ENCODE measurements at places on chromosomes 2 and 18.

DNA sequence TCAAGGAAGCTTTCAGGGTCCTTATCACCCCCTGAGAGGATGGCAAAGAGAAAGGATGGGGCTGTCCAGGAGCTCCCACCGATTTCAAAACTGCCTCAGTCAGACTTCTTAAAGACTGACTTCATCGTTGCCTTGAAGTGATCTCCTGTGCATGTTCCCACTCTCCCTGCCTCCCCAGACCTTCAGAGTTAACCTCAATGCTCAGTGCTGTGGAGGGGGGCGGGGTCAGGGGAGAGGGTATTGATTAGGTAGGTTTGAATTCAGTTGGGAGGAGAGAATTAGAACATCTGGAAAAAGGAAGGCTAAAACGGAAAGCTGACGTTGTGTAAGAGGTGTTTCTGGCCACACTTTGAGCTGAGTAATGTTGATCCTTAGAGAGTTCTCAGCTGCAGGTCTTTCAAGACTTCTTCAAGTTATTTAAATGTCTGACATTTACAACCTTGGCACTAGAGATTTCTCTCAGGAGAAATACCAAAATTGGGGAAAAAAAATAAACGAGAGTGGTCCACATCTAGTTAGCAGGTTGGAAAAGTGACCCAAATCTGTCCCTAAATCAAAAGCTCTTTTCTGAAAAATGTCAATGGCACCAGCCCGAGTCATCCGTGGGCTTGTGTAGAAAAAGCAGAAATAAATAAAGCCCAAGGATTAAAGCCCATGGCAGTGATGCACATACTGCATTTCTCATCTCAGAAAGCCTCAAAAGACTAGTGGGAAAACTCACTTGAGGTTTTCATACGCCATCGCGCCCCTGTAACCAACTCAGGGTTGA is 134.7 kb upstream of the EPAS1 start:
- DNase-seq, result peak; percentile 64

GRCh38 chr2:235485362-235485761 is 8.5 kb upstream of the AGAP1 start:
- no peak for DNase-seq

GRCh38 chr2:60461421-60462108 is 91.9 kb downstream of the BCL11A start:
- DNase-seq, result no peak

DNA sequence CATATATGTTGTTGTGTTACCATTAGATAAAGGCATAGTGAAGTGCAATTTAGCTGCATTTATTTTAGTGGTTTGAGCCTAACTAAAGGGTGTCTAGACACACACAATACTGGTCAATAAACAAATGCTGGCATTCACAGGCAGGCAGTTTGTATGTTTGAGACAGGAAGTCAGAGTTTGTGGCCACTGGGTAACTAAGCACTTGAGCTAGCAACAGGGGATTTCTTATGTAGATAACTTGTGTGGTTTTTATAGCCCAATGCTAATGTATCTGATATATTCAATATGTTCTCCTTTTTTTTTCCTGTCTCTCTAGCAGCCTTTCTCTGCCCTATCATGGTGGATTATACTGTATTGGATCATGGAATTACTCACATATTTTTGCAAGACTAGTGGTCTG is 38.1 kb downstream of the LRRTM4 start:
- DNase-seq, result peak; percentile 23

DNA sequence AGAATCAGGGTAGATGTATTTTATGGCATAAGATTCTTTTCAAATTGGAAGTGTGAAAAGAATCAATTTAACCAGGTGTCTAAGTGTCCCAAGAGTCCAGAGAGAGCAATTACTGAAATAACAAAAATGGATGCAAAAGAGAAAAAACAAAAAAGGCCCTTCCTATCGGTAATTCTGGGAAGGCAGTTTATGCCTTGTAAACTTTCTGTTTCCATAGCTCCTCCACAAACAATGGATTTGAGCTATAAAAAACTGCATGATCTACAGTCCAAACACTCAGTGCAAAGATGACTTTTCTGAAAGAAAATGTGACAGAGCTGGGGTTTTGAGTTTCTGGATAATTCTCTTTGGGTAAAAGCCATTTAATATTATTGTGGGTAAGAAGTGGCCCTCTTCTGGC is 366.1 kb downstream of the EN1 start:
- peak; percentile 17 for DNase-seq

GRCh38 chr2:110771547-110772382 is 39.4 kb downstream of the ACOXL start:
- DNase-seq, result no peak

GRCh38 chr2:220601674-220602073 is 970.4 kb downstream of the EPHA4 start:
- DNase-seq, result no peak

DNA sequence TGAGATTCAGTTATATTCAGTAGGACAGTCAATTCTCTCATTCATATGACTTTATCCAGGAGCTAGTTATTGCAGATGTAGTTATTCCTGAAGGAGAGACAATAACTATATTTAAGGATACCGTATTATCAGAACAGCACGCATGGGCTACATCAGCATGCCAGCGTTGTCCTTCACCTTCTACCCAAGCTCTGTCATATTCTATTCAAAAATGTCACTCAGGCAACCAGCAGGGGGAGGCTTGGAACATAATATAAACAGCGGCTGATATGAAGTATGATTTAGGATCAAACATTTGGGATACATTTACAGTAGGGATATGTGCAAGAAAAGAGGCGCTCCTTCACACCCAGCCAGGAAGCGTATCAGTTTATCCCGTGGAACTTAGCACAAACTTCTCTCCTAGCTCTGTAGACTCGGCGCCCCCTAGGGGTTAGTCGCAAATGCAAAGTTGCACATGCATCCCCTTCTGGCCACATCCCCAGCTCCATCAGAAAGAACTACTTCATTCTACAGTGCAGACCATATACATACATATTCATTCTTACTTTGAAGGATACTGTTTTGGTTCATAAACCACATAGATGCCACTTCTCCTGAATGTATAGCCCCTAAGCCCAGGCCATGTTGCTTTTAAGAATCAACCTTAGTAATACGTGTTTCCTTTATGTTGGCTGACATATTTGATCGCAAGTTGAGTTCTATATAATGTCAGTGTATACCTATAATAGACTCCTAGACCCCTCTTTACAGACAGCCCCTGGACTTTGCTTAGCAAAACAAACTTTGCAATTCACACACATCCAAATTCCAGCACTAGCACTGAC is 759.4 kb downstream of the ADCYAP1 start:
- DNase-seq, result peak; percentile 23

GRCh38 chr2:42794271-42795046 is 2.1 kb upstream of the HAAO start:
- DNase-seq, result peak; percentile 64

- DNase-seq, result no peak
Measured at GRCh38 chr2:232521959-232522622, 1.9 kb downstream of the PRSS56 start.

- DNase-seq, result peak; percentile 42
Measured at GRCh38 chr2:127128445-127128904, 21.5 kb upstream of the BIN1 start.

- no peak for DNase-seq
Measured at GRCh38 chr2:45040786-45041185, 31.5 kb upstream of the SIX2 start.

DNA sequence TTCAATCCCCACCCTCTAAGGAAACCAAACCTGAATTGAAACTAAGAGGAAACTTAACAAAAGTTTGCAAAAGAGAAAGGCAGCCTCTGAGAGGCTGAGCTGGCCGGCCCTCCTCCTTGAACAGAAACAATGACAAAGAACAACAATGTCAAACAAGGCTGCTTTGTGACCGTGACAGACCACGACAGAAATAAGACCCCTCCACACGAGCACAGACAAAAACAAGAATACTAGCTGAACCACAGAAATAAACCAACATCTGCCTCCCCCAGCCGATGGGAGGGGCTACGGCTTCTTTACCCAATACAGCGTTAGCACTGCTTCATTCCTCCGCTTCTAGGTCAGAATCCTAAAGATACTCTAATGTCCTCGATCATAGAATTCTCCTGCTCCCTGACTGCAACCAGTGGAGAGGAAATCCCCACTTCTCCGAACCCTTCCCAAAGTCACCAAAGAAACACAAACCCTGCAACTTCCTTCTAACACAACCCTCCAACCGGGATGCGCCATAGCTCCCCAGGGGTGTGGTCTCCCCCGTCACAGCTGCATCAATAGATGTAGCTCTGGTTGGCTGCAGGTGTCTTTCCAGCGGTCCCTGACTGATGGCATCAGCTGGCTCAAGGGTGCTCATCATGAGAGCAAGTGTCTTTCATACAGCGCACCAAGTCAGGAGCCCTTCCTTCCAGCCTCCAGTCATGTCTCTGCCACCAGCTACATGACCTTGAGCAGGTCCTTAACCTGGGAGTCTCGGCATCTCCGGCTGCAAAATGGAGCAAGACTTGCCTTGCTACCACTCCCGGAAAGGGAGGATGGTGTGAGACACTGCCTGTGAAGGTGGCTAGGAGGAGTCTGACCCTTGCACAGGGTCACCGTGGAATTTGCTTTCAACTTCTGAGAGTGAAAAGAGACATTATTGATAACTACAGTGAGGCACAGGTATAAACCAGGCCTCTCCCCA is 198.6 kb downstream of the HAUS1 start:
- DNase-seq, result no peak

- no peak for DNase-seq
Measured at GRCh38 chr18:62569081-62569655, 46.3 kb downstream of the ZCCHC2 start.

- DNase-seq, result no peak
Measured at GRCh38 chr2:83115155-83115554, 1343.9 kb downstream of the SUCLG1 start.

- peak; percentile 97 for DNase-seq
Measured at GRCh38 chr2:156341452-156342253, 9.1 kb upstream of the NR4A2 start.

GRCh38 chr18:67281746-67282145 is 234.8 kb downstream of the DSEL start:
- DNase-seq, result no peak

DNA sequence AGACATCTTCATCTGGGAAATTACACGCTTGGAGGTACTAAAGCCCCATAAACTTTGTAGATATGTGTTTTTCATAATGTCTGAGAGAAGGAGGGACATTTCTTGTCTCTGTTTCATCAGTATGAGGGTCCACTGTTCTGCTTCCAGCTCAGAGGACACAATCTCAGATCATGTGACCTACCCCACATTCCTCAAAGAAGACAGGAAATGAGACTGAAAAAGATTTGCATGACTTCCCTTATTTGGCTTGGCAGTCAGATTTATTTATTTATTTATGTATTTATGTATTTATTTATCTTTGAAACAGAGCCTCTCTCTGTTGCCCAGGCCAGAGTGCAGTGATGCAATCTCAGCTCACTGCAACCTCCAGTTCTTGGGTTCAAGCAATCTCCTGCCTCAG is 463.7 kb upstream of the RGPD4 start:
- DNase-seq, result peak; percentile 13

DNA sequence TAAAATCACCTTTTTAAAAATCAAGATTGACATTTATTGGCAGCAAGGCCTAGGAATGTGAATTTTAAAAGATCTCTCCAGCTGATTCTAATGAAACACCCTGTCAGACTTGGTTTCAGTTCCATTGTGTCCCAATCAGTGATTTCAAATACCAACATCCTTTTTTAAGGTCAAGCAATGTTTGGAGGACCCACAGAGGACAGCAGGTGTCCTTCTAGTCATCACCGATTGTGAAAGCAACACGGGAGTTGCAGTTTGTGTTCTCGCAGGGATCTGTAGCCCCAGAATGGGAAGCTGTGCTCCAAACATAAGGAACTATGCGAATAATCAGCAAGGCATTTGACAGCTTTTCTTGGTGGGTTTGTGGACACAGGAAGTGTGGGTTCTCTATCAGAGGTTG is 4.5 kb upstream of the KIDINS220 start:
- no peak for DNase-seq

GRCh38 chr2:97707362-97708047 is 5.9 kb upstream of the ZAP70 start:
- DNase-seq, result no peak

- DNase-seq, result no peak
Measured at GRCh38 chr2:102002228-102002627, 10.5 kb downstream of the IL1R2 start.

- no peak for DNase-seq
Measured at GRCh38 chr2:235627682-235628081, 133.8 kb downstream of the AGAP1 start.

GRCh38 chr2:151363709-151364108 is 6.3 kb downstream of the TNFAIP6 start:
- DNase-seq, result no peak

- peak; percentile 79 for DNase-seq
Measured at GRCh38 chr2:144357623-144358373, 162.1 kb downstream of the ZEB2 start.

DNA sequence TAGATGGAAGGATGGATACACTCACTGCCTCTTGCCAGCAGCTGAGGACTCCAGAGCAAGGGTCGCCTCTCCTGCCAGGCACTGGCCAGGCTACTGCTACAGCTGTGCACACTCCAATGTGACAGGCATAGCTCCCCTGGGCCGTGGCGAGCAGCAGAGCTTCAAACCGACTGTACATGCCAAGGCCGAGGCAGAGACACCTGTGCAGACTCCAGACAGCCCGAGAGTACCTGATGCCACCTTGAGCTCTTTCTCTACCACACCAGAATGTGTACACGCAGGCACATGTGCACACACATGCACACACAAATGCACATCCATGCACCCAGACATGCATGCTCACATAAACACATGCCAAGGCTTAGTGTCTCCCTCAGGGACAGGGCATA is 508.3 kb upstream of the MYT1L start:
- no peak for DNase-seq

DNA sequence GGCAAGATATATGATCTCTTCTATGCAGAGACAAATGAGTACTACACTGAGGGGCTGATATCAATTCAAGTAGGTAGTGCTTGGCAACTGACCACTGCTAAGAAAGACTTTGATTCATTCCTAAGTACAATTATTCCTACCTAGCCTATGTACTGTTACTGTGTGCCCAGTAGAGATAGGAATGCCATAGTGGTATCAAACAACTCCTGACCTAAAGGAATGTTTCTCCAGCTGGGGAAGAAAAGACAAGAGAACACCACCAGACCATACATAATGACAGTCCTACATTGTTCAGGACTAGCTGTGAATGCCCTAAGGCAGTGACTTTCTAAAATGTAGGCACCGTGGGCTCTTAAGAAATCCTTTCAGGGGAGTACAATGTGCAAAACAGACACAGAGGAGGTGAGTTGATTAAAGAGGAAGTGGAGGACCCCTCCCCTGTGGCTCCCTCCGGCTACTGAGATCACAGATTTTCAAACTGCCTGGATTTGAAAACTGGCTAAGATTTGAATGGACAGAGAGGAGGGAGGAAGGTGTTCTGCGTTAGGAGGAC is 89.1 kb downstream of the ANTXR1 start:
- DNase-seq, result no peak

GRCh38 chr2:28279371-28279770 is 113.3 kb upstream of the FOSL2 start:
- peak; percentile 53 for DNase-seq
